ENCODE measurements at places on chromosomes 1 and 21.

DNA sequence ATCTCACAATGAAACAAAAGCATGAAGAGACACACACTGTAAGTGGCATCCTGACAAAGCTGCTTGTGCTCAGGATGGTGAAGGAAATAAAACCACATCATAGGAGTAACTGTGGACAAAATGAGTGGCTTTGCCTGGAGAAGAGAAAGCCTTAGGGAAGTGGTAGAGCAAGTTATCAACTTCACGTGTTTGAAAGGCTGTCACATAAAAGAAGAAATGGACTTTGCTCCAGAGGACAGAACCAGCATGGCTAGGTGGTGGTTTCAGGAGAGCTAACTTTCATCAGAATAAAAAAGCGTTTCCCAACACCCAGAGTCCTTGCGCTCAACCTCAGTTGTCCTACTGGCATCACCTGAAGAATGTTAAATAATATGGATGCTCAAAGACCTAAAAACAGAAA is 139.9 kb downstream of the SETD4 start:
- no peaks in the 10 kb centered on the region for H3K36me3 ChIP-seq
- no peaks in the 10 kb centered on the region for H3K27me3 ChIP-seq
- H3K4me3 ChIP-seq = no peak overlapping the region
- H3K27ac ChIP-seq = no peak overlapping the region
- no peaks in the 10 kb centered on the region for H3K4me1 ChIP-seq

- H3K27me3 ChIP-seq = no peaks in the 10 kb centered on the region
- H3K36me3 ChIP-seq = no peaks in the 10 kb centered on the region
- H3K4me1 ChIP-seq = no peaks in the 10 kb centered on the region
- H3K4me3 ChIP-seq = no peak overlapping the region
- H3K27ac ChIP-seq = no peak overlapping the region
Measured at GRCh38 chr21:19353256-19353655, 949.7 kb upstream of the TMPRSS15 start.

DNA sequence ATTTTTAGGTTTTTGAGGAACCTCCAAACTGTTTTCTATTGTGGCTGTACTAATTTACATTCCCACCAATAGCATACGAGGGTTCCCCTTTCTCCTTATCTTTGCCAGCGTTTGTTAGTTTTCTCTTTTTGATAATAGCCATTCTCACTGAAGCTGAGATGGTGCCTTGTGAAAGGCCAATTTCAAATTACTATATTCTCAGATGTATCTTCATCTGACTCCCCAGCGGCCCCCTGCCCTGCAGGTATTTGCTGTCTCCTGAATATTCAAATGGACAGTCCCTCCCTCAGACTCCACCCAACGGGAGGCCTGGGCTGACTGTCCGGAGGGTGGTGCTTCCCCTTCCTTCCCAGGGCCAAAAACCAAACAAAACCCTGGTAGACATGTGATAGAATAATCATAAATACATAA is 33.5 kb upstream of the TARBP1 start:
- no peaks in the 10 kb centered on the region for H3K27me3 ChIP-seq
- no peak overlapping the region for H3K4me3 ChIP-seq
- DNase-seq = no peak
- no peaks in the 10 kb centered on the region for H3K4me1 ChIP-seq
- H3K36me3 ChIP-seq = no peaks in the 10 kb centered on the region

DNA sequence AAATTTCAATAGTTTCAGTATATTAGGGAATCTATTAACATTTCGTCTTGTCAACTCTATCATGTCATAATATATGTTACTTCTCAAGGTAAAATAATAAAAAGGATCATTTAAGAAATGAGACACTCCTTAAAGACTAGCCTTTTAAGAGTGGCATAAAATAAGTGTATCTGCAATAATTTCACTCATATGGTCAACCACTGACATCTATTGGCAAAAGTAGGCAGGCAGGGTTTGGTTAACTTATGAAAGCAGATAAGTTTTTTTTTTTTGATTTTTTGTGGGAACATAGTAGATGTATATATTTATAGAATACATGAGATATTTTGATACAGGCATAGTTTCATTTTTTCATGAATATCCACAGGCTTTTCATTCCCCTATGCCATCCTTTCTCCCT is 5.5 kb upstream of the RGS21 start:
- no peak overlapping the region for H3K27ac ChIP-seq
- no peaks in the 10 kb centered on the region for H3K4me1 ChIP-seq
- no peak for DNase-seq

Data from effector memory CD4-positive, alpha-beta T cell (primary cell).